ENCODE measurements at places on chromosomes 13 and 19.

- no peak for DNase-seq
Measured at GRCh38 chr13:85970727-85971126, 171.5 kb upstream of the SLITRK6 start.

- DNase-seq: peak; percentile 50
Measured at GRCh38 chr13:73715114-73715910, 418.9 kb downstream of the KLF12 start.

DNA sequence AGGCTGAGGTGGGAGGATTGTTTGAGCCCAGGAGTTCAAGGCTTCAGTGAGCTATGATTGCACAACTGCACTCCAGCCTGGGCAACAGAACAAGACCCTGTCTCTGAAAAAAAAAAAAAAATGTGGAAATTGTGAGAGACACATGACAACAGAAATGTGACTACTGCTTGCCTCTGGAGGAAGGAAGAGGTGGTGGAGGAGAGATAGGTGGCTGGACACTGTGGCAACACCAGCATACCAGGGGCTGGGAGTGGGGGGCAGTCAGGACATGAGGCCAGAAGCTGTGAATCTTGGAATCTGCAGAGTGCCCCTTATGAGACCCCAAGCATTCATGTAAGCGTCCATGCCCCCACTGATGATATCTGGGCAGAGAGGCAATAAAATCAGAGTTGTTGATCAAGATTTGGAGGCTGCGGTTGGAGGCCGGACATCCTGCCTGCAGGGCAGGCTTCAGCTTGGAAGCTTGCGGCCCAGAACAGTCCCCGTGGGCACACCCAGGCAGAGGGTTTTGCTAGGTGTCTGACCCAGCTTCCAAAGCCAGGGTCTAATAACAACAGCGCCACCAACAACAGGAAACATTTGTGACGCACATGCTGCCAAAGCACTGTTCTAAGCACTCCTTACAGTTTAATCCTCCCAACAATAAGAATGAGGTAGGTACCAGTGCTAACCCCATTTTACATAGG, 16.9 kb downstream of the FAM187B start:
- DNase-seq: peak; percentile 83

- no peak for DNase-seq
Measured at GRCh38 chr13:96963786-96964475, 30.3 kb downstream of the OXGR1 start.

DNA sequence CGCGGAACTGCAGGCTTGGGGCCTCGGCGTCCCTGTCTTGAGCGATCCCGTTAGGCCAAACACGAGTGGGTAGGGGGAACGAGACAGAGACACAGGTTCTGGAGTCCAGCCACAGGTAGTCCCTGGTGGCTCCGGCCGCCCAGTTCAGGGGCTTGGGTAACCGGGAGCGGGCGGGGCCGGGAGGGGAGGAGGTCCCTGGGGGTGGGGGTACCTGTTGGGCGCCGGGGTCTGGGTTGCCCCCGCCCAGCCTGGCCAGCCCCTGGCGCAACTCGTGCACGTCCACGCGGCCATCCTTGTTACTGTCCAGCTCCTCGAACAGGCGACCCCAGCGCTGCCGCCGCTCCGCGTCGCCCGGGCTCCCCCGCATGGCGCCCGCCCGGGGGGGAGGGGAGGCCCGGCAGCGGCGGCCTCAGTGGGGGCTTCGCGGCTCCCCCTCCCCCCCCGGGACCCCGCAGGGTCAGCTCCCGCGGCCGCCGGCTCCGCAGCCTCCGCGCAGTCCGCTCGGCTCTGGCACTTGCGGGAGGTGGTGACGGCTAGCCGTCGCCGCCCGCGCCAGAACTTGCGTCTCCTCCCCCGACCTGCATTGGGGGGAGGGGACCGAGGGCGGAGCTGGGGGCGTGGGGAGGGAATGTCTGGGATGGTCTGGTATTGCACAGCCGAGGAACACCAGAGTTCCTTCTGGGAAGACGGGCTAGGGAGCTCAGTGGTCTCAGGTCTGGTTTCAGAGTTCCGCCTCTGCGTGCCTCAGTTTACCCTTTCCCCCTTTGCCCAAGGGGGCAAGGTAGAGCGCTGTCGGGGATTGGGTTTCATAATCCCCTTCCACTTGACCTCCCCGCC, at the start of gene SLC25A23:
Gene SLC25A23 (minus strand): TSS at position 531 of the 837 bp plus-strand sequence. CDS start 164 bp downstream, at position 367.
- DNase-seq: peak; percentile 41

DNA sequence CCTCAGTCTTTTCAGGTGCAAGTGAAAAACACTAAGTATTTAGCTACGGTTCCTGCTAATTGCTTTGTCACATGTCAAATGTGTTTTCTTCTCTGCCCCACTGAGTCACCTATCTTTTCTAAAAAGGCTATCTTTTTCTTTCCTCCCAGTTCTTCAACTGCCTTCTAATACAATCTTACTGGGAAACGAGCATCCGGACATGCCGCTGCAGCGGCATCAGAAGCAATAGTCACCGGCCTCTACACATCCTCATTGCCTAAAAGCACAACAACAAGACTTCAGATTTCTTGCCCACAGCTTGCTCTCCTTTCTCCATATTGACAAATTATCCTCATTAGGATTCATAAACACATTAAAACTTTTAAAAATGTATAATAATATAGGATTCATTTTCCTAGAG, 1.2 kb downstream of the PCDH9 start:
- no peak for DNase-seq

DNA sequence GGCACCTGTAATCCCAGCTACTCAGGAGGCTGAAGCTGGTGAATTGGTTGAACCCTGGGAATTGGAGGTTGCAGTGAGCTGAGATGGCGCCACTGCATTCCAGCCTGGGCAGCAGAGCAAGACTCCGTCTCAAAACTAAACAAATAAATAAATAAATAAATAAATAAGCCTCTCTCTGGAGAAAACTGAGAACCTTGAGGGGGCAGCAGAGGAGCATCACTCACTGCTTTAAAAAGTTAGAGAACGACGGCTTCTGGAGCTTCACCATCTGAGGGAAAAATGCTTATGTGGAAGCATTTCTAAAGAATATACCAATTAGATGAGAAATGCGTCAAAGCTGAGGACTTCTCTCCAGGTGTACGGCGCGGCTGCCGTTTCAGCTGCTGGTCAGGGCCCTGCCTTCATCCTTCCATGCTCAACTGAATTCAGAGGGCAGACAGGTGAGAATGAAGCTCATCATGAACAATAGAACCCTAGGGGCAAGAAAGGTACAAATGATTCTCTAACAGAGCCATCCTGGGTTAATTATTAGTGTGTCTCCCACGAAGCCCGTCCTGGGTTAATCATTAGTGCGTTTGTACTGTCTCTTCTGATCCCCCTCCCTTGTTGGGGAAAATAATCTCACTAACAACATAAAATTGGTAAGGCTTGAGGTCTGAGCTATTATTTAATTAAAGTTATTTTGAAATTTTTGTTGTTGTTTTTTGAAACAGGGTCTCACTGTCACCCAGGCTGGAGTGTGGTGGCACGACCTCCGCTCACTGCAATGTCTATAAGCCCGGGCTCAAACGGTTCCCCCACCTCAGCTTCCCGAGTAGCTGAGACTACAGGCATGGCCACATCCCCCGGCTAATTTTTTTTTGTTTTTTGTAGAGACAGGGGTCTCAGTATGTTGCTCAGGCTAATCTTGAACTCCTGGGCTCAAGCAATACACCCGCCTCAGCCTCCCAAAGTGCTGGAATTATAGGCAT, 80.1 kb downstream of the IPO5 start:
- DNase-seq: no peak

- DNase-seq: peak; percentile 70
Measured at GRCh38 chr19:35153701-35154524, 622 bp upstream of the FXYD5 start.

DNA sequence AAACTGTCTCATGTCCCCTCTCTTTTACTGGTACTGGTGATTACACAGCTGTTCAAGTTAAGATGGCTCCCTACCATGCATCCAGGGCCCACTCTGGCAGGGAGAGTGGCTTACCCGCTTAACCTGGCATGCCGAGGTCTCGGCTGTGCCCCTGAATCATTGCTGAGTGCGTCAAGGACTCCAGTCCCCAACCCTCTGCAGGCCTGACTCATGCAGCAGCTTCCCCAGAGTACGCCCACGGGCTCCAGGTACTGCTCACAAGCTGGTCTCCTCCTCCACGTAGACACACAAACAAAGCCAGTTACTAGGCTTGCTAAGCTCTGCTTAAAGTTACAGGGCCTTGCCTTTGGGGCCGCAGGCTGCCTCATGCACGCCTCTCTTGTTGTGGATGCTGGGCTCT, 447.4 kb downstream of the COG6 start:
- DNase-seq: no peak

GRCh38 chr13:113627136-113627535, 30.9 kb downstream of the ATP4B start:
- DNase-seq: no peak

- no peak for DNase-seq
Measured at GRCh38 chr19:31257426-31258130, 91.7 kb downstream of the TSHZ3 start.

DNA sequence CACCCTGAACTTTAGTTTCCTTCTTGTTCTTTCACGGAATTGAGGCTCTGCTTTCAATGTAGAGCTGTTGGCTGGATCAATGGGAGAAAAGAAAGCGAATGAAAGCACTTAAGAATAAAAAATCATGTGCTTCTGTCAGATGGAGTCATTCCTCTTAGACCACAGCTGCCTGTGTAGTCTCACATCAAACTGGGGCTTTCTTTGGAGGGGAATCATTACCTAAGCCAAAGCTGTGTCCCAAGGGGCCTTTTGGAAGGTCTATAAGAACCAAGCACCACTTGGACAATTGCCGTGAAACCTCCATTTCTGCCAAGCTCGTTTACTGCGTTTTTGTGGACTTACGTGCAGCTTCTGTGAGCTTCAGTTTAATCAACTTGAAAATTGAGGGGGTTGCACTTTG, 44.2 kb upstream of the RNF113B start:
- no peak for DNase-seq

DNA sequence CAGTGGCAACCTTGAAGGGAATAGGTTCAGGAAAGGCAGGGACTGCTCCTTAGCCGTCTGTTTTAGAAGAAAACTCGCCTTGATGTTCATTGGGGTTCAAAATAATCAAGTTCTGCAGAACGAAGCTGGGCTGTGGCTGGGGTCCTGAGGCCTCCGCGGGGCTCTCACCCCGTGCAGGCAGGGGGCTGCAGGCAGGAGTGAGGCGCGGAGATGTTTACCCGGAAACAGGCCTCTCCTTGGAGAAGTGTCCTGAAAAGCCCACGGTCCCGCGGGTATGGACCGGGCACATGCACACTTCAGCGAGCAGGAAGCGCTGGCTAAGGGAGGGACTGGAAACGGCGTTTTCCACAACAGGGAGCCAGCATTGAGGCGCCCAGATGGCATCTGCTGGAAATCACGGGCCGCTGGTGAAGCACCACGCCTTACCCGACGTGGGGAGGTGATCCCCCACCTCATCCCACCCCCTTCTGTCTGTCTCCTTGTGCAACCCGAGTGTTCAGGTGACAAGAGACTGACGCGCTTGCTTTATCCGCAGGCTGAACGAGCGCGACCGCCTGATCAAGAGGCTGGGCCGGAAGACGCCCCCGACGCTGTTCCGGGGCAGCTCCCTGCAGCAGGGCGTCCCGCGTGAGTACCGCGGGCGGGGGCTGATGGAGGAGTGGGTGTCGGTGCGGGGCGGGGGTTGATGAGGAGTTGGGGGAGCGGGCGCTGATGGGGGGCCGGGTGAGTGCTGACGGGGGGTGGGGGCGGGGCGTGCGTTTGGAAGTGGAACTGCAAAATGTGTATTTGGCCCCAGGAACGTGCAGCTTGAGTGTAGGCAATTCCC, 39.6 kb downstream of the SHISA2 start:
- DNase-seq: peak; percentile 60

DNA sequence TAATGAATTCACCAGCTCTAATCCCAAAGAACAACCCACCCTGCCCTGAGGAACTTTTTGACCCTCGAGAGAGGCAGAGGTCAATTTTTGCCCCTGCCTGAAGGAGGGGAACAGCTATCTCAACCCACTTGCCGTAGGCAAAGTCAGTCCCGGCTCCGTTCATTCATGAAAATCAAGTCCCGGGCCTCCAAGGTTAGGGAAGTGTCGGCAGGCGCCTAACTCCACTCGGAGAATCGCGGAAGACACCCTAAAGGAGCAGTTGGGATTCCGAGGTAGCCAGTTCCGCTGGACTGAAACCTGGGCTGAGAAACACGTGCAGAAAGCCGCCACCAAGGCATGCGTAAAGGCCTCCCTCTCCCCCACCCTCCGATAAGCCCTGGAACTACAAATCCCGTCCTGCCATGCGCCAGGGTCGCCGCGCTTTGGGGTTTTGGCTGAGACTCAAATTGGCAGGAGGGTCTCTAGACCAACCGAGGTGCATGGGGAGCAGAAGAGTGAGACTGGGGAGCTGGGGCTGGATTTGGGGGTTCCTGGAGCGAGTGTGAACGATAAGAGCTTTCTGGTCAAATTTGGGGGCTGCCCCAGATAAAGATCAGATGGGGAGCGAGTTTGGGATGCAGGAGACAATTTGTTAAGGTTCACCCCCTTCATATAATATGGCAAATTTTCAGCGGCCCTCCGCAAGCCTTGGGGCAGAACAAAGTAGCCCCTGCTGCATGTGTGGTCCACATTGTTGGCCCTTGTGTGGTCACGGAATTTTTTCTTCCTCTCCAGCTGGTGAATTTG, at the start of gene TNPO2:
Gene TNPO2 (minus strand): TSS at position 292 of the 786 bp plus-strand sequence. CDS start 2,955 bp downstream, outside the sequence.
- peak; percentile 56 for DNase-seq

DNA sequence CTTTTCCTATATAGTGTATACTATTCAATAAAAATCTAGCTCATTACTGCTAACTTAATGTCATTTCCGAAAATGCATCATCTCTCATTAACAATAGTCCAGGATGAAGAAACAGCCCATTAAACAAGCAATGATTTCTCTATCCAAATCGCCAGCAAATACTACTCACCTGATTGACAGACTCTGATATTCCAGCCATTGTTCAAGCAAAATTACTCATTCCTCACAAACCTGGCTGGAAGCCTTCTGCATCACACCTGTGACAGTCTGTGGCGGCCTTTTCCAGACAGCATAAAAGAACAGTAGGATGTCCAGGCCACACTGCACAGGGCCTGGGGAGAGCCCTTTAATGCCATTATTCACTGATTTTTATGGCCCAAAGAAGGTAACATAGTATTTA, 115.9 kb downstream of the ABCC4 start:
- no peak for DNase-seq

- DNase-seq: no peak
Measured at GRCh38 chr13:46617885-46618284, 64.9 kb downstream of the LRCH1 start.

GRCh38 chr13:108302279-108302678, 32.8 kb downstream of the TNFSF13B start:
- no peak for DNase-seq

GRCh38 chr13:50927701-50928100, 18.1 kb downstream of the RNASEH2B start:
- no peak for DNase-seq

GRCh38 chr19:44807652-44808462, 1.0 kb upstream of the BCAM start:
- DNase-seq: no peak

- DNase-seq: no peak
Measured at GRCh38 chr19:44731081-44731480, 17.4 kb upstream of the BCL3 start.

Measured in activated gamma-delta T cell treated with Interleukin-2 at 50 U/mL for 16 hours (primary cell).